ENCODE measurements at places on chromosomes 2 and 18.

DNA sequence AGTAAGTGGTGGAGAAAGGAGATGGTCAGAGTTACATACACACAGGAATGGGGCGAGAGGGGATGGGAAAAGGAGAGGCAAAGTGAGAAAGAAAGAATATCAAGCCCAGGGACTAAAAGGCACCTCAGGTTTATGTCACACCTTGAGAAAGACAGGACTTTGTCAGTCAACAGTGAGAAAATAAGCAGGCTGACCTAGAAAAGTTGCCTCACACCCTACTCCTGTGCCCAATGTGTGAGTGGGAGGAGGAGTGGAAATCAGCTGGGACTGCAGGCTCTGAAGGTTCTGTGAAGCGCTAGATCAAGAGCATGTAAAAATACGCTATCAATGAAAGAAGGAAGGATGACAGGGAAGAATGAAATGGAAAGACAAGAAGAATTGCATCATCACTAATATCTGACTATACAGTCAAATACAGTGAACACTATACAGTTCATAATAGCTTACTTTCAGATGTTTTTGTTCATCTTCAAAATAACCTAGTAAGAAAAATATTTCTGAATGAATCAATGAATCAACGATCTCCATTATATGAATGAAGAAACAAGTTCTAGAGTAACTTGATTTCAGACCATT is 10.7 kb downstream of the VPS54 start:
- DNase-seq, result no peak

GRCh38 chr2:68438455-68439303 is 28.4 kb downstream of the FBXO48 start:
- DNase-seq, result no peak

DNA sequence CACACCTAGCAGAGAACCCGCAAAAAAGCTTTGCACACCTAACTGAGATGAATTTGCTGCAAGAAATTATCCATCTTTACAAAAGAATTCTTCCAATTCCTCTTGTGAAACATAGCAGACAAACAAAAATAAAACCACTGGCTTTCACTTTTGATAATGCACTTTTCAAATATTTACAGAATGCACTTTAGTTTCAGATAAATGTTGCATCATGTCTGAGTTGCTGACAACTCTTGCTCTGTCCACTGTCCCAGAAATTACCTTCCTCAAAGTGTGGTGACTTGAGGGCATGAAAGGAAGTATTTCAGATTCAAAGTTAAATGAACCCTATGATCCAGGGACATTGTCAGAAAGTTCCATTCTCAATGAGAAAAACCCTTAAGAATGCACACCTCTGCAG is 256.2 kb upstream of the PARD3B start:
- no peak for DNase-seq

DNA sequence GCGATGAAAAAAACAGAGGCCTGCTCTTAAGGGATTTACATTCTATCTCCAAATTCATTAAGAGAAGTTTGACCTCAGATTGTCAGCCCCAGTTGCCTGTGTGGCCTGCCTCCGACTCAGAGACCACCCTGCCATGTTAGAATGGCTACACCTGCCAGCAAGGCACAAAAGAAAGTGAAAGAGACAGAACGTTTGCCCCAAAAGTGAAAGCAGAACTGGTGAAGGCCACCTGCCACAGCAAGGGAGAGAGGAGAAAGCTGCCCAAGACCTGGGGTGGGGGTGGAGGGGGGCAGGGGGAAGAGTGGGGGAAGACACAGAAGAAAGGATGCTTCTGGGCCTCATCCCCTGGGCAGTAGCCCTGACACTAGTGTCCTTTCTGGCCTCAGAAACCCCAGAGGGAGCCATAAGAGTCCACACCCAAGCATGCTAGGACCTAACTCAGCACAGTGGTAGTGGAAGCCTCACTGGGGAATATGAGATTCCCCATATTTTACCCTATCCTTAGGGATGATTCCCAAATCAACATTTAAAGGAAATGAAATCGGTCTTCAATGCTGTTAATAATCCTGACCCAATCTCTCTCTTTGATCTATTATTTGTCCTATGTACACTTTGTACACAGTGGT is 389.7 kb downstream of the TXNL1 start:
- DNase-seq, result no peak

DNA sequence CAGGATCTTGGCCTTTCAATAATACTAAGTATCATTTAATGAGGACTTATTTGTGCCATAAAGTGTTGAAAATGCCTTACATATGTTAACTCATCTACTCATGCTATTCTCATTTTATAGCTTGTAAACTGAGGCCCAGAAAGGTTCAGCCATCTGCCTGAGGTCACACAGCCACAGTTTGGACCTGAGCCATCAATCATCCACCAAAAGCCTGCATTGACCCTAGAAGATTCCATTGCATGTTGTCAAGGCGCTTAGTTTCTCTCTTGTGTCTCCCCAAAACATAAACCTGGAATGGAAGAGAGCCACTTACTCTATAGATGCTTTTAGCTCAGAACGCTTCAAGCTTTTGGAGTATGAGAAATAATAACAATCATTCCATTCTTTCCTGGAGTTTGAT is 26.8 kb downstream of the NPAS2 start:
- no peak for DNase-seq

Measured in T1000 (cell line).